ENCODE measurements at places on chromosomes 7 and 10.

- DNase-seq: no peak
Observed at GRCh38 chr7:95636140-95636940, 40.0 kb upstream of the PDK4 start.

DNA sequence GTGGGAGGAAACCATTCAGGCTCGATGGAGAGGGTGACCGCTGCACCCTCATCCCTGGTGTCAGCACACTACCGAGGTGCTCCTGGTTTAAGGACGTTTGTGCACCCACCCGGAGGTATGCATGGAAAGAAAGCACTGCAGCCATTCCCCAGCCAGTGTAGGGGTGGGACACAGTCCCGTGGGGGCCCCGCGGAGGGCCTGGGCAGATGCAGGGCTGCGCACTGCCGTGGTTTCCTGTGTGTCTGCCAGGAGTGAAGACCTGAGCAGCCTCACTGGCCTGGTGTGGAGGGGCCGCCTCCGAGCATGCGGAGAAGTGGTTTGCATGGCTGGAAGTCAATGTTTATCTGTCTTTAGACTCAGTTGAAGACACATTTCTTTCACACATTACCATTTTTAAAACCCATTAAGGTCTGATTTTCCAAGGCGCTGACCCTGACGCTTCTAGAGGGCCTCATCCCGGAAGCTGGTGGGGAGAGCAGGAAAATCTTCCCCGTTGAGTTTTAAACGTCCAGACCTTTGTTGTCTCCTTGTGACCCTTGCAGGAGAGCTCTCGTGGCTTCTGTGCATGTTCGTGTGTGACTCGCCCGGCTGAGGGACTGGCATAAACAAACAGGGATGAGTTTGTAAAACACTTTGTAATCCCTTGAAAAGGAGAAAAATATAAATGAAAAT lies 188.1 kb downstream of the MGMT start:
- DNase-seq: no peak

GRCh38 chr7:111138586-111138985 lies 47.7 kb downstream of the LRRN3 start:
- no peak for DNase-seq

DNA sequence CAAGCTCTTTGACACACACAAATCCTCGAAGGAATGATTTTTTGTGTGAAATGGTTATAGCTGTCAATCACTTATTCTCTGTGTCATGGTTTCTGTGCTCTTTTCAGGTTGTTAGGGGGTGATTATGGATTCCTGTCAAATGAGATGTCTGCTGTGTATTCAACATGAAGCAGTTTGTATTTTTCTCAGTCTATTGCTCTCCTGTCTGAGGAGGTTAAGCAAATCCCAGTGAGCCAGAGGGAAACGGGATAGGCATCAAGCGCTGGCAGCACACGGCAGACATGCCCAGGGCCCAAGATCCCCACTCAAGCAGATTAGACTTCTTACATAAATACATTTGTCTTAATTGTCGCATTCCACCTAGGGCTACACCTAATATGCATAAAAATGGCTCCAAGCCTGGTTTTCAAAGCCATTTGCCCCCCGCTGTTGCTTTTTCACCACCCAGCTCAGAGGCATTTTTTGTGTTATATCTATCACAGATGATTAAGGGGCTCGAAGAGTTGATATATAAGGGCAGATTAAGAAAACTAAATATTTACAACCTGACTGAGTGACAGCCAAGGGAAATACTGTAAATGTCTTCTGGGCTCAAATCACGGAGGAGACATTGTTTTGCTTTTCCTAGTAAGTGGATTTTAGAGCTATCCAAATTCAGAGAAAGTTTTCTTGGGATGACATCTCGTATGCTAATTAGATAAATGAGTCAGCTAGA lies 192.7 kb upstream of the LRGUK start:
- peak; percentile 13 for DNase-seq

GRCh38 chr7:146656988-146657387 lies 540.4 kb downstream of the CNTNAP2 start:
- DNase-seq: no peak

GRCh38 chr7:23893176-23893941 lies 183.3 kb downstream of the STK31 start:
- no peak for DNase-seq

DNA sequence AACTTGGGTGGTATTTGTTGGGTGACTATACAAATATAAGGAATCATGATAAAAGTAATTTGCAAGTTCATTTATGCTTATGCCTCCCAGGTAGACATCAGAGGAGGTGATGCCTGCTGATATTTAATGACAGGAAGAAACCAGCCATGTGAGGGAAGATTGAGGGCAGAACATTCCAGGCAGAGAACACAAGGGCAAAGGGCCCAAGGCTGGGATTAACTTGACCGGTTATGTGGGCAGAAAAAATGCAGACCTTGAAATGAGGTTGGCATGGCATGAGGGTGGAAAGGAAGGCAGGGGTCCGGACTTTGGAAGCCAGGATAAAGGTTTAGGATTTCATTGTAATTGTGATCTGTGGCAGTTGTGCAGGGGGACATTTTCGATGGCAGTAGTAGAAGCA lies 68.0 kb upstream of the MTPN start:
- DNase-seq: no peak

- DNase-seq: no peak
Observed at GRCh38 chr7:87574630-87575029, 26.1 kb downstream of the ABCB1 start.

- no peak for DNase-seq
Observed at GRCh38 chr10:7915923-7916536, 97.7 kb downstream of the TAF3 start.

DNA sequence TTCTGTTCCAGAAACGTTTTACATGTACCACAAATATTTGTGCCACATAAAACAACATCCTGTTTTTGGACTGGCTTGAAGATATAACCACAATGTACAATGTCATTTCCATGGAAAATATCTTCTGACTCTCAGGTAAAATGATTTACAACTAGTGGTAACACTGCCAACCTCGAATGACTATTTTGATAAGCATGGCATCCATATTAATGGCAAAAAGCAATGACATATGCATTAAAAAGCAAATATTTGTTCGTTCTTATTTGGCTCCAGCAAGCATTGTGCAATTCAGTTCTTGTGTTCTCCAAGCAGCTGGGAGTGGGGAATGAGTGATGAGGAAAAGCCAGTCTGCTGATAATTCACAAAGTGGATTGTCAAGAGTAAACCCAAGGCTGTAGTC lies 289.0 kb downstream of the PLXDC2 start:
- DNase-seq: no peak

DNA sequence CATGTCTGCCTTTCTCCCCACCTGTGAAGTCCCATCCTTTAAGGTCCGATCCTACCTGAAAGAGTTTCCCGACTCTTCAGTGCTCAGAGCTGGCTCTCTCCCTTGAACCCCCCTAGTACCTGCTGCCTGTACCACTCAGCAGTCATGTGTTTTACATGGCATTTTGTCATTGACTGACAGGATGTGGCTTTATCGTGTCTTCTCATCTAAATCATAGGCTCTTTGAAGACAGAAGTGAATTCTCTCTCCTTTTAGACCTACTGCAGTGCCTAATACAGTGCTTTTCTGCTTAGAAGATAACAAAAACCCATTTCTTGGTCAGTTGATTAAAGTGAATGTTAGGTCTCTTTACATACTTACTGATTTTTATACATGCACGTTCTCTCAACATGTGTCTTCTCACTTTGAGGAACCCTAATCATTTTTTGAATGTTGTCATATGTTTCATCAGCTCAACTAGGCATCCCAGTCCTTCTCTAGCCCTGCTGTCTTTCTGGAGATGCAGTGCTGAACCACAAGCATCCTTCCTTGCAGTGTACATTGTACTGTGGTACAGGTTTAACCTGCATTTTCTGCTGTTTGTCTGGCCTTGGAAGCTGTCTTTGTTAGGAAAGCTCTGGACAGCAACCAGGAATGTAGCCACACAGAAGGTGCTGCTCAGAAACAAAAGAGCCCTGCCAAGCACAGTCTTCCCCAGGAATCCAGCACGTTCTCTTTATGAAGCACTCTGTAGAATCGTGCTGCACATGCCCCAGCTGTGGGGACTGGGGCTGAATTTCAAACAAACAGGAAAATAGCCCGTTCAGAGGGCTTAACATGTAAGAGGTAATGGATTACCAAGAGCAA lies 28.1 kb upstream of the LRRC4 start:
- no peak for DNase-seq

GRCh38 chr7:411677-412312 lies 107.9 kb downstream of the PDGFA start:
- DNase-seq: peak; percentile 46

GRCh38 chr7:75866489-75867389 lies 12.1 kb upstream of the RHBDD2 start:
- peak; percentile 89 for DNase-seq

- peak; percentile 43 for DNase-seq
Observed at GRCh38 chr7:45087301-45088145, 1.2 kb downstream of the NACAD start.

DNA sequence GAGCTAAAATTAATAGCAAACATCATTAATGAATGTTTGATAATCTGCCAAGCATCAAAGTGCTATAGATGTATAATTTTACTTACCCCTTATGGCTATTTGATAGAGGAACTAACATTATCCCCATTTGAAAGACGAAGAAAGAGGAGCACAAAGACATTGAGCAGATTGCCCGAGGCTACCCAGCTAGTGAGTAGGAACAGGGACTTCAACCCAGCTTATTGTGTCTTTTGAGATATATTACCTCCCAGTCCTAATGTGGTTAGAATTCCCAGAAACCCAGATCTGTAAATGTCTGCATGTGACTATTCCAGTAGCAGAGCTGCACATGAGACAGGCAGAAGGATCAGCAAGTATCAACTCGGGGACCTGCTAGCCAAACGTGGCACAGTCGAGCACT lies 160.1 kb upstream of the AOAH start:
- DNase-seq: no peak

DNA sequence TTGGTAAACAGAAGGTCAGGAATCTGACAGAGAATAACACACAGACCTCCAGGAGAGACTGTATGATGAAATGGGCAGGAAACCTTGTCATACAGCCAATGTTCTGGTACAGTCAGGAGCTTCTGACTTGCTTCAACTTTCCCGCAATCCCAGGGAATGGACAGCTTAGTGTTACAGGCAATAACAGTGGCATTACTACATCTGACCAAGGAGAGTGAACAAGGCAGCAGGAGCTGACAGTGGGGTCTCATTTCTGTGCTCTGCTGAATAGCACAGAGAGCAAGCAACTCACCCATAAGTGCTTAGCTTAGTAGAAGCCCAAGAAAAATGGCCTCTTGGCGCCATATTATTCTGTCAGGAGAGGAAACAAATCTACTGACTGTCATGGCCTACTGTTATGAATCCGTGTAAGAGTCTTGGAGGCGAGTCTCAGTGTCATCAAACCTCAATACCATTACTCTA lies 186.2 kb upstream of the MTPN start:
- DNase-seq: no peak

DNA sequence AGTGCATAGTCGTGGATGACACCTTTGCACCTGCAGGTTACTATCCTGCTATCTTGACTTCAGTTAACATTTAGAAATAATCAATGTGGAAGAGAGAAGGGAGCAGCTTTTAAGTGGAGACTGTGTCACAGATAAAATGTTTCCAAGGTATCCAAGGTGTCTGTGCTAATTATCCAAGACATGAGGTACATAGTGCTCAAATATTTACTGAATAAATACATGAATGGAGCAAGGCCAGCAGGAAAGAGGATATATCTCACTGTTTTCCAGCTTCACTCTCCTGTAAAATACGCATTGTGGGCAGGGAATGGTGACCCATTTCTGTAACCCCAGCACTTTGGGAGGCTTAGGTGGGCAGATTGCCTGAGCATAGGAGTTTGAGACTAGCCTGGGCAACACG lies 552.4 kb downstream of the PHTF2 start:
- no peak for DNase-seq

GRCh38 chr7:155809947-155810769 lies 2.1 kb downstream of the SHH start:
- DNase-seq: peak; percentile 78

GRCh38 chr7:117873310-117874190 lies at the start of gene CTTNBP2:
CTTNBP2 (minus strand) TSS chr7:117873441; CDS start chr7:117873415, 26 bp downstream.
- peak; percentile 80 for DNase-seq

DNA sequence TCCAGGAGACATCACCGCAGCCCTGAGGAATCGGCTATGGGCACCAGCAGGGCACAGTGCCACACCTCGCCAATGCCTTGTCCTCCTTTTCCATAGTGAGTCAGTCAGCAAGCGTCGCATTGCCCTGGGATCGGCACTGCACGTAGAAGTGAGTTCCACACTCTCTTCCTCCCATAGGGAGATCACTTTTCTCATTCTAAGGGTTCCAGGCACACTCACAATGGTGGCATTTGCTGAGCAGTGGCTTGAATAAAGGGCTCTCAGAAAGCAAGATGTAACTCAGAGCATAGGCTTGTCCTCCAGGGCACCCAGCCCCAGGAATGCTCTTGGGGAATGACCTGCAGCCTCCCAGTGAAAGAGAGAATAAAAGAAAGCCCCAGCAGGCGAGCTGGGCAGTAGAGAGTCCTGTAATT lies 1.1 kb upstream of the VIM start:
- peak; percentile 55 for DNase-seq

DNA sequence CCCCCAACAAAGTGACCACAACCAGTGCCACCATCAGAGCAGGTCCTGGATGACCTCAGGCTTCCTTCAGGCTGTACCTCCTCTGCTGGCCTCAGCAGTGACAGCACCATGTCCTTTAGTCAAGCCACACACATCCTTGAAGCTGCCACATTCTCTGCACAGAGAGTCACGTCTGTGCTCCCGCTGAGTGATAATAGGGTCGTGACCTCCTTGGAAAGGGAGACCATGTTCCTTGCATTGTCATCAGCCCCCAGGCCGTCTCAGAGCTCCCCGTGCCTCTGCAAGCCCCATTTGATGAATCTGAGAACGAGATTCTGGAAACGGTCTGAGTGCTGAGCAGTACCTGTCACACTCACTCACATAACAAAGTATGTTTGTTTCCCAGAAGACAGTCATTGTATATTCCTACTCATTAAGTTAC lies 106.5 kb upstream of the PRR15 start:
- DNase-seq: no peak

- no peak for DNase-seq
Observed at GRCh38 chr10:17795813-17796594, 13.1 kb upstream of the MRC1 start.

GRCh38 chr10:71084061-71084817 lies 128.1 kb upstream of the UNC5B start:
- peak; percentile 35 for DNase-seq

- no peak for DNase-seq
Observed at GRCh38 chr7:98077762-98078161, 28.9 kb upstream of the LMTK2 start.

DNA sequence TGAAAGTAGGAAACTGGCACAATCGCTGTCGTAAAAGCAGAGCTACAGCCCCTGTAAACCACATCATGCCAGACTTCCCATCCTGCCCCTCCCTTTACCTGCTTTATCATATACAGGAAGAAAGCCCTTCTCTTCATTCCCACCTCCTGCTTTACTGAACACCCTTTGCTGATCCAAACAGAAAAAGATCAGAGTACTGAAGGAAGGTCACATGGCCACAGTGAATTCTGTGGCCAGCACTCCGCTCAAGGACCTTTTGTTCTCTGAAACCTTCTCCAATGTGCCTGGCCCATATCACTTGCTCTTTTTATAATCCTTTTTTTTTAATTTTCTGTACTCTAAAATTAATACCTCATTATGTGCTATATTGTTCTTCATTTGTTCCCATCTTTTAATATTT lies 108.8 kb upstream of the LRGUK start:
- DNase-seq: no peak

GRCh38 chr10:24289235-24289634 lies 80.3 kb downstream of the KIAA1217 start:
- DNase-seq: no peak
